NCI-H2029 treated with DMSO at 0.1 percent for 48 hours (cell line): ENCODE measurements at places on chromosomes 16 and 17.

DNA sequence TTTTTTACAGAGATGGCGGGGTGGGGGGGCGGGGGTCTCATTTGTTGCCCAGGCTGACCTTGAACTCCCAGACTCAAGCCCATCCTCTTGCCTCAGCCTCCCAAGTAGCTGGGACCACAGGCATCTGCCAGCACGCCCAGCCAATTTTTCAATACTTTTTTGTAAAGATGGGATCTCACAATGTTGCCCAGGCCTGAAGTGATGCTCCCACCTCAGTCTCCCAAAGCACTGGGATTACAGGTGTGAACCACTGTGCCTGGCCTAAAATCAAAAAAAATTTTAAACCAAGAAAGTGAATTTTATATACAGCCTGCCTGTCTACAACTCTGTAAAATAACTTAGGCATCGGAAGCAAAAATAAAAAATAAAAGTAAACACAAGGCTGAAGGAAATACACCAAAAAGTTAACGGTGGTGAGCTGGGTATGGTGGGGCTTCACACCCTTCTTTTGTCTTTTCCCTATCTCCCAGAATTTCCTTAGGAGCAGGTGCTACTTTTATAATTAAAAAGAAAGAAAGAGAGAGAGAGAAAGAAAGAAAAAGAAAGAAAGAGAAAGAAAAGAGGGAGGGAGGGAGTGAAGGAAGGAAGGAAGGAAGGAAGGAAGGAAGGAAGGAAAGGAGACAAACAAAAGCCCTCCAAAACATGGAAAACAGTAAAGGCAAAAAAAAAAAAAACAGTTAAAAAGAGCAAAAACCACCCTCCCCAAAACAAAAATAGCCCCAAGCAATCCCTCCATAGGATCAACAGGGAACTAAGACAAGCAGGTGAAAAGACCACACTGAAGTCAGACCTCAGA lies 51.4 kb downstream of the TBC1D16 start:
- no peak for DNase-seq

- DNase-seq = no peak
Observed at GRCh38 chr16:78428193-78428592, 328.7 kb downstream of the WWOX start.

DNA sequence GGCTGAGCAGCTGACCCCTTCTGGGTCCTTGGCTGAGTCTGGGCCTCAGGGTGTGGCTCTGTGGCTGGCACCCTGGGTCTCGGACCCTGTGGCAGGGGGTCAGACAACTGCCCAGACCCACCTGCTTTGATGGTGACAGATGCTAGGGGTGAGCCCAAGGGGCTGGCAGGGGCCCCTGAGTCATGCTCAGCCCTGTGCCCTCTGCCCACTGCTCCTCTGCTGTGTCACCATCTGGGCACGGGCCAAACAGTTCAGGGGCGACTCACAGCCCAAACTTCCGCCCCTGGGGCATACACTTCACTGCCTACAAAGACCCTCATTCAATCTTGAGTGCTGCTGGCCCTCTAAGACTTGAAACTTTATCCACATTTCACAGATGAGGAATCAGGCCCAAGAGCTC lies 5.7 kb downstream of the ADGRG1 start:
- no peak for DNase-seq

DNA sequence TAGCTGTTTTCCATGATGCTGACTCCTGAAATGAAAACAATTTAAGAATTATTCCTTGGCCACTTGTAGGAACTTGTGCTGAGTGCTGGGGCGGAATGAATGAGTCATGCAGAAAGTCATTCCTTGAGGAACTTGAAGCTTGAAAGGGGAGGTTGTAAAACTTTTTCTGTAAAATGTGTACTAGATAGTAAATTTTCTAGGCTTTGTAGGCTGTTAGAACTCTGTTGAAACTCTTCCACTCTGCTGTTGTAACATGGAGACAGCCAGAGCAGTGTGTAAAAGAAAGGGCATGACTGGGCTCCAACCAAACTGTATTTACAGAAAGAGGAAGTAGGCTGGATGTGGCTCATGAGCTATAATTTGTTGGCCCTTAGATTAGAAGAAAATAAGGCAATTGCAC lies 46.1 kb downstream of the ABCA8 start:
- DNase-seq = no peak

- no peak for DNase-seq
Observed at GRCh38 chr17:57935833-57936807, 19.1 kb downstream of the CUEDC1 start.

- DNase-seq = no peak
Observed at GRCh38 chr16:51755039-51755501, 604.0 kb upstream of the SALL1 start.

GRCh38 chr17:60630352-60630751 lies 30.4 kb downstream of the PPM1D start:
- DNase-seq = no peak
